ENCODE measurements at places on chromosomes 12 and 14.

GRCh38 chr12:114266536-114266935 is 139.4 kb downstream of the TBX5 start:
- no peak for DNase-seq

DNA sequence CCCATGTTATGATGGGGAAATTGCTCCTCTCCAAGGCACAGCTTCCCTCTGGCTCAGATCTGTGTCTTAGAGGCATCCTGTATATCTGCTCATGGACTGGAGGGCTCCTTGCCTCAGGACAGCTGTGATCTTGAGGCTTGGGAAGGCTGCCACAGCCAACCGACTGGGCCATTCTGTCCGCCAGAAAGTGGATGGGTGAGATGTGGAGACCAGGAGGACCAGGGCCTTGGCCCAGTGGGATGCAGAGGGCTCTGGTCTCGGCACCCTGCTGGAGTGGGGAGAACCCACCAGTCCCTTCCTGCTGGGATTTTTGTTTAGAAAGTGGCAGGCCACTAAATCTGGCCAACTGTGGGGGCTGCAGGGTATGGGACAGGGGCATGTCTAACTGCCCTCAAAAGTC is 148.6 kb downstream of the CALM1 start:
- DNase-seq, result no peak

DNA sequence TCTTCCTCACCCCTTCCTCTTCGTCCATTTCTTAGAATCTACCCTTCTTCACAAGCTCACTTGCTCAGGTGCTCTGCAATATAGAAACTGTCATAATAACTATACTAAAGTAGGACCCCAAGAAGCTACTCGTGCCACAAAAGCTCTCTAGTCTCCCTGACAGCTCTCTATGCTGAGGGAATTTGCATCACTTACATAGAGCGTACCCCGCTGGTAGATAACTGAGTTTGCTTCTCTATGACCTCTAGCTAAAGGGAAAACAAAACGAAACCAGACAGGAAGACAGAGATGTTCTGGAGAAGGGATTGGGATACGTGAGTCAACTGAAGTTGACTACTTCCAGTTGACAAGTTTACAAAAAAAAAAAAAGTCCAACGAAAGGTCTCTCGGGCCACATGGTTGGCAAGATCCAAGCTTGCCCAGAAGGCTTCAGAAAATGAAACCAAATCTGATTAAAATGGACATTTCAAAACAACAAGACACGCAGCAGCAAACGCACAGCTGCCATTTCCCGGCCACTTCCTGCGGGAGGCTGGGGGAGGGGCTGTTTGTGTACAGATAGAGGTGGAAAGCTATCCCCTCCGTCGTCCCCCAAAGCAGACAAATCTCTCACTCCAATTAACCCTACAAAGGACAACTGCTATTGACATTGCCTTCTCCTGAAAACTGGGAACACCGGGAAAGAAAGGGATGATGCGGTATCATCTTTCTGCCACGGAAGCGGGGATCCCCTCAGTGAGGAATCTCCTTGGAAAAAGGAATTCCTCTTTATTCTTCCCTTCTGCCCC is 1.3 kb downstream of the BAZ2A start:
- peak; percentile 51 for DNase-seq

- no peak for DNase-seq
These were observed 97.7 kb downstream of the PPM1A start for GRCh38 chr14:60346706-60347105.

DNA sequence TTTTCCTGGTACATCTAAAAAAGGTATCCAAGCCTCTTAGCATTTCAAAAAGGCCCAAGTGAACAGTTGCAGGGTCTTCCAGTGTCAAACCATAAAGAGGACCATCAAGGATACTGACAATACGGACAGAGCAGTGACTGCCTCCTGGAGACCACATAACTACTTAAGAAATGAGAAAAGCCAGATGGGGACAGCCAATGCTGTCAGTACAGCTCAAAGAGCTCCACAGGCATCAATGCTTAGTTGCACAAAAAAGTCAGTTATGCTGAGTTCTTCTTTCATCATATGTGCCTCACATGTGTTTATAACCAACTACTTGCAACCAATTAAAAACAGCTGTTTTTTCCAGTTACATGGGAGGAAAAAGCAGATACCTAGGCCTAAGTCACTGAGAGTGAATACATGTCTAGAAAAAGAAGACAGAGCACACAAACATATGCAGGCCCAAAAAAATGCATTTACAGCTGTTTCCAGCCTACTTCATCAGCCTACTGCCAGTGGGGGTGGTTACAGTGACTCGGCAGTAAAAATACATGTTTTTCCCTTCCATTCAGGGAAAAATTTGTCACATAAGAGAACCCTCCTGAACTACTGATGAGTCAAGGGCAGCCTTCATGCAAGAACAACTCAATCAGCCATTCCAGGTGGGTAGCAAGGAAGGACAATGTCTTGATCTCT is 84.0 kb downstream of the DCAF5 start:
- no peak for DNase-seq

DNA sequence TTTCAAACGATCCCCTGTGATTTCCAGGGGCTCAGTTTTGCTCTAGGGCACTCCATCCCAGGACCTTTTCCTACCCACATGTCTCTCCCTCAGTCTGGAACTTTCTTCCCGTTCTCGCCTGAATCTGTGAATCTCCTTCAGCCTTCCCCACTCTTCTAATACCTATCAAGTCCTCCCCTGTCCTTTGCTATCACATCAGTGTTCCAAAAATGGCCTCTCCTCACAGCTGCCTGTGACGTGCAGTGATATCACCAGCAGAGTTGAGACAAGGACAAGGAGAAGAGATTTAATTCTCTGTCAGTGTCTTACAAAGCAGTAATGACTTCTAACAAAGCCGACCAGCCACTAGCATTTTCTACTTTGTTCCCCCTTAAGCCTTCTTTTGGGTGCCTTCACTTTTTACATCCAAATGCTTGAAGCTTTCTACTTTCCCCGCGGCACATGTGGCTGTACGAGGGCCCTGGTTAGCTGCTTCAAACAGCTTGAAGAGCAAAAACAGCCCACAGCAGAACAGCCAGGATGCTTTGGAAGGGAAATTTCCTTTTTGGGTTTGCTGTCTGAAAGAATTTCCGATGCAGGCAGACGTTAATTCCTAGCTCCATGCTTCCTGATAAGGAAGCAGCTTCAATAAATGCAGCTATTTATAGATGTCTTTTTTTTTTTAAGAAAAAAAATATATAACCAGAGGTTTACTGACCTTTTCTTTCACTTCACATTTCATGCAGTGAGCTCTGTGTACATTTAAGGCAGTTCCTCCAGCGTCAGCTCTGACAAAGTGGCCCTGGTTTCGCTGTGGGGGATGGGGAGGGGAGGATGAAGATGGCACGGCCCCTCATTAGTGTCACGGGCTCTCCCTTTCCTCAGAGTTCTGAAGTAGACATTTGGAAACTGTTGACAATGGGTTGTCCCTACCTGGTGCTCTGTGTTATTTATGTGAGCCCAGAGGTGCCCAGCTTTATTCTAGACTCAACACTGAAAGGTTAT is 109.3 kb downstream of the ETV6 start:
- DNase-seq, result peak; percentile 22

DNA sequence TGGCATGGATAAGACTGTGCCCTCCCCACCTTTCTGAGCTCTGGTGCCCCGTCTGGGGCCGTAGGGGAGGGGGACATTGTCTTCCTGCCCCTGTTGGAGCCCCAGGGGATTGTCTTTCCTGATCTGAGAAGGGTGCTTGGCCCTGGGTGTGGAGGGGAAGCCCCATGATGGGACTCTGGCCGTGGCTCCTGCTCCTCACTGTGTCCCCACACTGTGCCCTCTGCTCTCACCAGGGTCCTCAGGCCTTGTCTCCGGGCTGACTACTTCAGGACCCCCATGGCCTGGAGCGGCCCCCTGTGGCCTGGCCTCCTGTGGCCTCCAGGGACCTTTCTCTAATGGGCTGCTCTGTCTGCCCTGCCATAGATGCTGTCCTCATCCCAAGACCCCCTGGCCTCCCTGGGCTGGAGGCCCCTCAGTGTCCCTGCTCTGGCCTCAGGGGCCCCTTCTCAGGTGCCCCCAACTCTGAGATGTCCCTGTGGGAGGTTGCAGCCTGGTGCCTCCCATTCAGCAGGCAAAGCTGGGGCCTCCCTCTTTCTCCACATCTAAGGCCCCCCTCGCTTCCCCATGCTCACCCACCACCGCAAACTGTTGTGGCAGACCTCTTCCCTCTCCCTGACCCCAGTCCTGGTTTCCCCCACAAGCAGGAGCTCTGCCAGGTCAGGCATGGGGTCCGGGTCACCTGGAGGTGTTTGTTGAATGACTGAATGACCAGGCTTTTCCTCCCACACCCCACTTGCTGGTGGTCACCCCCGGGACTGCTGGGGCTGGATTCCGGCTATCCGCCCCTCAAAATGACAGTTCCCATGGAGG is 4.0 kb downstream of the KIF26A start:
- no peak for DNase-seq

GRCh38 chr12:103960616-103961227 is 5.0 kb upstream of the TDG start:
- no peak for DNase-seq

- no peak for DNase-seq
These were observed 15.8 kb upstream of the CELA1 start for GRCh38 chr12:51362307-51362706.

DNA sequence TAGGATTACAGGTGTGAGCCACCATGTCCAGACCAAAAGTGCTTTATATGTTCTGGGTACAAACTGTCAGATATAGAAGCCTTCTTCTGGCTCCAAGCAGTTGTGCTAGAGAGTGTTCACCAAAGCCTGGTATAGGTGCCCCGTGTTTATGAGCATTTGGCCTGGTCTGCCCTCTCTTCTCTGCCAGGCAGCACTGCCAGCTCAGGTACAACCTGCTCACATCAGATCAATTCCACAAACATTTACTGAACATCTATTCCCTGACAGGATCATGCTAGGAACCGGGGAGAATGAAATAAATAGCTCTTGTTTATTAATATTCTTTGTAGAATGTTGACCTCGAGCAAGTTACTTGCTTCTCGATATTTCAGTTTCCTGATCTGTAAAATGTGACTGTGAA is 20.0 kb upstream of the SOCS2 start:
- no peak for DNase-seq

- DNase-seq, result no peak
These were observed 22.5 kb downstream of the LGALS3 start for GRCh38 chr14:55151601-55152000.

GRCh38 chr12:19239616-19240234 is 110.2 kb downstream of the PLEKHA5 start:
- no peak for DNase-seq

GRCh38 chr14:63454863-63455622 is 88.1 kb downstream of the PPP2R5E start:
- no peak for DNase-seq

- no peak for DNase-seq
These were observed 88.0 kb upstream of the TMEM132C start for GRCh38 chr12:128178966-128179365.

DNA sequence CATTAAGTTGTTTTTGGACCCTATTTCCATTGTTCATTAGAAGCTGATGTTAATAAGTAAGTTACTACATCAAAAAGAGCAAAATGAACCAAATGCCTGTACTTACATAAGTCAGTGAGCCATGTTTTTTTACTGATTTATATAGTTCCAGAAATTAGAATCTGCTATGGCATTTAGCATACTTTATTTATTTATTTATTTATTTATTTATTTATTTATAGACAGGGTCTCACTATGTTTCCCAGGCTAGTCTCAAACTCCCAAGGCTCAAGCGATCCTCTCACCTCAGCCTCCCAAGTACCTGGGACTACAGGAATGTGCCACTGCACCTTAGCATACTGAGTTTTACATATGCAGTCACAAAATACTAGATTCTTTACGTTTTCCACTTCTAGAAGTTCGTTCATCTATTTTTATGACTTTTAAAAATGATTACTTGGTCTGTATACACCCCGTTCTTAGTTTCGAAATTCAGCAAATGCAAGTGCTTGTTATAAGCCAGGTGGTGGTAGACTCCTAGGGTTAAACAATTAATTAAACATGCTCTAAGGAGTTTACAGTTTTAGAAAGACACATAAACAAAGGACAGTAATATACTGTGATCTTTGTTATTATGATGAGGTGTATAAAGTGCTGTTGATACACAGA is 69.8 kb downstream of the SCFD1 start:
- DNase-seq, result no peak

- peak; percentile 10 for DNase-seq
These were observed 45.3 kb upstream of the ANO6 start for GRCh38 chr12:45170456-45171042.

DNA sequence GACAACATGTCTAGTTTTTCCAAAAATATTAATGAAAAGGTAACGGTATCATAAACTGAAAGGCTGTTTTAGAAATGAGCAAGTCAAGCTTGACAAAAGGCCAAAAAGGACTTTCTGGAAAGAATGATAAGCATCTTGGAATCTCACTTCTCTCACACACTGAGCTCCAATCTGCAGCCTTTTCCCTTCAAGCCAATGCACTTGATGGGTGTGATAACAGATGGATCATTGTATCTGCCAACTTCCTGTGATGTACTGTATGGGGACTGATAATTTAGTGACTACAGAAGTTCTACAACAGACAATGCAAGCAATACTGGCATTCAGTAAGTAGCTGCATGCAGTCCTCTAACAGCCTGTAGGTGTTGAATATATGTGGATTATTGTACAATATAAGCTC is 147.1 kb downstream of the MED13L start:
- DNase-seq, result no peak

GRCh38 chr12:84912198-84913128 is at the start of gene SLC6A15:
Gene SLC6A15, minus strand, starts transcription at chr12:84912799. Its CDS starts 20,679 bp downstream, at chr12:84892120.
- peak; percentile 77 for DNase-seq

DNA sequence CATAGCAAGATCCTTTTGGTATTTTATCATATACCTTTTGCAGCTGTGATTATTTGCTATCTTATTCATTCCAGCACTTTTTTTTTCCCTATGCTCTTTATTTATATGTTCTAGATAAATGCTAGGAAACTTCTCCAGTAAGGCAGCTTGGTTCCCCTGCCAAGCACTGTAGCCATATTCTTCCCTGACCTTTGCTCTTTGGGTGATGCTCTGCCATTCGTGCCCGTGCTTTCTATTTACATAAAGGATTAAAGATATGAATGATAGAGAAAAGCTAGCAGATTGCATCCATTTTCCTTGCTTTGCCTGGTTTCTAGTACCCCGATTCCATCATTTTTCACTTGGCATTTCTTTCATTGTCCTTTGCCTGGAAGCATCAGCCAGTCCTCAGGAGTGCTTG is 42.2 kb downstream of the FNTB start:
- DNase-seq, result no peak

DNA sequence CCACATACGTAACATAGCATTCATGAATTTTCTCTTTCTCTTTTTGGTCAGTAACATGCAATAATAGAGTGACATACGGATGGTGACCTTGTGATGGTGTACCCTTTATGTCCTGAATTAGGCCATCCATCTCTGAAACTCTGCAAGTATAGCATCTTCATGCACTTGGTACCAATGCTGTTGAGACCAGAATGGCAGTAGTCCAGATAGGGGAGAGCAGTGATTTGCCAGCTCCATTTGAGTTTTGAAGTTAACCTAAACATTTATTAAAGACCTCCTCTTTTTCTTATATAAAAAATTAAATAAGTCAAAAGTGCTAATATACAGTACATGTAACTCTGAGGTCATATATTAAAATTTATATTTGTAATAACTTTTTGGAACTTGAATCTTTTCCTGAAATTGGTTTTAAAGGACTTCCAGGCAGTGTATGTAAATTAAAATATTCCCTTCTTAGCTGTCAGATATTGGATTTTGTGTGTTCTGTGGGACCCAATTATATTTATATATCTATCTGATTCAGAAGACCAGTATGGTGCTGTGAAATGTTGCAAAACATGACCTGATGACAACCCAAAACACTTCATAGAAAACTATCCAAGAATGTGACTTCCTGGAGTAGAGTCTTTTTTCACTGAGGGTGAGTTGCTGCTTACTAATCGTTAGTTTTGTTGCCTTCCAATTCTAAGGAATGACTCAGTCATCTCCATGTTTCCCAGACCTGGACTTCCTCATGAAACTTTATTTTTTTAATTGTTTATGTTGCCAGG is 3.5 kb downstream of the ELK3 start:
- no peak for DNase-seq
